Stimulated activated CD4-positive, alpha-beta T cell treated with anti-CD3 and anti-CD28 coated beads, Interleukin-15, amount 100 ng/mL, for 1 hour (primary cell): ENCODE measurements at places on chromosomes 2 and 18.

- DNase-seq = no peak
These were observed 13.7 kb upstream of the ECEL1 start for GRCh38 chr2:232501331-232501771.

DNA sequence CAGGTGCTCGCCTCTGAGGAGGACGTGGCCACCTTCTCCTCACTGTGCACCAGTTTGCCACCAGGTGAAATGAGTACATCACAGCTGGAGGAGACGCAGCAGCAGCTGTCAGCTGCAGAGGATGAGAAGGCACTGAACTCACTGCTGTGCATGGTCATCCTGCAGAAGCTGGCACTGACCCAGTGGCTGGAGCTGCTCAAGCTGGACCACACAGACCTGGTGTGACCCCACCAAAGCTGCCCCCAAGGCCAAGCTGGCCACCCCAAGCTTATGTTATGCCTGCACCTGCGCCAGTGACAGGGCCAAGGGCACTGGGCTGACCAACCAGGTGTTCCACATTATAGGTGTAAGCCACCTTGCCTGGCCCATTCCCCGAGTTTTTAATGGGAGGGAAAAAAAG is 19.3 kb downstream of the CLK1 start:
- DNase-seq = no peak

- no peak for DNase-seq
These were observed 30.9 kb downstream of the RTP5 start for GRCh38 chr2:241900251-241901017.

DNA sequence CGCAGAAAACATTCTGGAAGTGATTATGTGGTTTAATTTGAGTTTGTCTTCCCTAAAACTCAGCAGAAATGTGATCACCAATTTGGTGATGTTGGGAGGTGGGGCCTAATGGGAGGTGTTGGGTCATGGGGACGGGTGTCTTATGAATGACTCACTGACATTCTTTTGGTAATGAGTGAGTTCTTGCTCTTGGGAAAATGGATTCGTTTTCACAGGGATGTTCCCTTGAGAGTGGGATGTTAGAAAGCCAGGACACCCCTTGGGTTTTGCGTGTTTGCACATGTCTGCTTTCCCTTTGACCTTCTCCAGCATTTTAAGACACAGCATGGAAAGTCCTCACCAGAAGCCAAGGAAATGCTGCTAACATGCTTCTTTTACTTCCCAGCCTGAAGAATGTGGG is 321.5 kb upstream of the NT5C1B start:
- DNase-seq = no peak

GRCh38 chr2:62415019-62415431 is 91.0 kb downstream of the TMEM17 start:
- DNase-seq = no peak
